Smooth muscle cell of the brain vasculature (primary cell): ENCODE measurements at places on chromosomes 3 and 15.

DNA sequence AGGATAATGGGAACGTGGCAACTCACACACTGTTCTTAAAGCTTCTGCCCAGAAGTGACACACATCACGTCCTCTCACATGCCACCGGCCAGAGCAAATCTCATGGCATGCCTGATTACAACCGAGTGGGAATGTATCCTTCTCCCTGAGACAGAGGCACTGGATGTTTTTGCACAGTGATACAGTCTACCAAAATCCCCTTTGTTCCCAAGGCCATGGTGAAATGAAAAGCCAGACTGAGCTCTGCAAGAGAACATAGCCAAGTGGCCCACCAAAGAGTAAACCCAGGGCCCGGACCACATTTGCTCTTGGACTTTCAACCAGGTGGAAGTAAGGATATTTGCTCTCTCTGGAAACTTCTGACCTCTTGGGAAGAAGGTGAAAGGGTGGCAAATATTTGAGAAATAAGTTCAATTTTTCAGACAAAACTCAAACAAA is 186.2 kb upstream of the STT3B start:
- DNase-seq = no peak

GRCh38 chr15:68252925-68253534 is 23.5 kb upstream of the CLN6 start:
- no peak for DNase-seq

DNA sequence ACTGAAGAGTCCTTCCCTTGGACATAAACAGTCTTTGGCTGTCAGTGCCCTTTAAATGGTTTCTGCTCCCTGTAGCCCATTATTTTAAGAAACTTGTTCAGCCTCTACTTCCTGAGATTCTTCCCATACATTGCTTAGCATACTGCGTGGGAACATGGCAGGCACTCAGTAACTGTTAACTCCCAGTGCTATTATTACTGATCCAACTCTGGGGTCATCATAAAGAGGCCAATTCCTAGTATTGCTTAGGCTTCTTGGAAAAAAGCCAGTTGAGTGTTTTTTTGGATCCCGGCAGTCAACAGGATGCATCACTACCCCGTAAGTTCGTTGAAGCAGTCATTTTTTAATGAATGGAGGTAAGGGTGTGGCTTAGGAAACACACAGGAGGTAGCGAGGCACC is 206.2 kb upstream of the ADAMTS9 start:
- no peak for DNase-seq

DNA sequence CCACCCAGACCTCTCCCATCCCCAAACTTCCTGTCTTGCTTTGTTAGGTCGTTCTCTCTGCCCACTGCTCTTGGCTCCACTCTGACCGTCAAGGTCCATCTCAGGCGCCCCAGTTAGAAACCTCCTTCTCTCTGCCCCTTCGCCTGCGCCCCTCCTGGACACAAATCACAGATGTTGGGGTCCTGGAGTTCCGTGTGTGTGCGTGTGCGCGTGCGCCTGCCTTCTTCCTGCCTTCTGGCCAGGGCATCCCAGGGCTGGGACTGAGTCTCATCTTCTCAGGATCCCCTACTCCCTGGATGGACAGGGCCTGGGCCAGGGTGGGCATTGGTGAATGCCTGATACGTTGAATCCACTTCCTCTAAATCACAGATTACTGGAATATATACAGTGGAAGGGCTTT is 869 bp downstream of the ACSBG1 start:
- no peak for DNase-seq

DNA sequence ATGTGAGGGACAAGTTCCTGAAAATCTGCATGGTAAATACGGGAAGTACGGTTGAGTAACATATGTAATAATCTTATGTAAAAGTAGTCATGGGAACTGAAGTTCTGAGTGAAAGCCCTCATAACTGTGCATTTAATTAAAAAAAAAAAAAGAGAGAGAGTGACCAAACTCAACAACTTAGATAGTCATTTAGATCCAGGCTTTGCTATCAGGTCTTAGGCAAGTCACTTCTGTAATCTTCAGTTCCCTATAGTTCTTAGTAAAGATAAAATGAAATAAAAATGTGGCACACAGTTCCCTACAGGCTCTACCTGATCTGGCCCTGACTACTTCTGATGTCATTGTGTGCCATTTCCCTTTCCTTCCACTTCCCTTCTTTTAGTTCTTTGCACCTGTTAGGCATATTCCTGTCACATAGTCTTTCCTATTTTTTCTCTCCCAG is 15.0 kb downstream of the RNF111 start:
- no peak for DNase-seq

DNA sequence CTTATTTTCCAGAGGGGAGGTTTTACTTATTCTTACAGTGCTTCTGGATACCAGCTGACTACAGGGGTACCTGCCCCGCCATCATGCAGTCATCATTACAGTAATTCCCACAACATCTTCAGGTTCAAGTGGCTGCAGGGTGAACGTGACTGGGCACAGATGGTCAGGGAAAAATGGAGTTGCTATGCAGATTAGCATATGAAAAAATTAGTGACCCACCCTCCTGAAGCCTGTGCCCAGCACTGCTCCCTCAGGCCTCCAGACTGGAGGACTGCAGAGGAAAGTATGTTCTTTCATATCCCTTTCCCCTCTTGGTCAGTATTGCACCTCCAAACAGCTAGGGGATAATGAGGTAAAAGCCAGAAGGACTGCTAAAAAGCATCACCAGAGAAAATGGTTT is 937.9 kb downstream of the TUSC7 start:
- DNase-seq = no peak

- no peak for DNase-seq
These were observed 190.9 kb downstream of the ADAMTS17 start for GRCh38 chr15:100150906-100151305.

DNA sequence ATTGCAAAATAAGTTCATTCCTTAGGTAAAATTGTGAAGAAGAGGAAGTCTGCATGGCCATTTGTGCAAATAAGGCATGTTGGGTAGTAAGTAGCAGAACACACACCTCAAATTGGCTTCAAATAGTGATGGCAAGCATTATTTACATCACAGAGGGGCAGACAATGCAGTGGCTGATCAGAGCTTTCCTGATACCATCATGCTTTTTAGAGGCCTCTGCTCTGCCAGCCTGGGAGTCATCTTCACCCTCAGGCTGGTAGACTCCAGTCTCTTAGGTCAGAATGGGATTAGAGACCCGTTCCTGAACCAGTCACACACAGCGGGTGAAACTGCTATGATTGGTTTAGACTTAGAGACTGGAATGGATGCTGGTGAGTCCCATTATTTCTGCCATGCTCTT is 396.0 kb upstream of the MCTP2 start:
- no peak for DNase-seq

- no peak for DNase-seq
These were observed 117.0 kb downstream of the IMPG2 start for GRCh38 chr3:101203411-101203810.

DNA sequence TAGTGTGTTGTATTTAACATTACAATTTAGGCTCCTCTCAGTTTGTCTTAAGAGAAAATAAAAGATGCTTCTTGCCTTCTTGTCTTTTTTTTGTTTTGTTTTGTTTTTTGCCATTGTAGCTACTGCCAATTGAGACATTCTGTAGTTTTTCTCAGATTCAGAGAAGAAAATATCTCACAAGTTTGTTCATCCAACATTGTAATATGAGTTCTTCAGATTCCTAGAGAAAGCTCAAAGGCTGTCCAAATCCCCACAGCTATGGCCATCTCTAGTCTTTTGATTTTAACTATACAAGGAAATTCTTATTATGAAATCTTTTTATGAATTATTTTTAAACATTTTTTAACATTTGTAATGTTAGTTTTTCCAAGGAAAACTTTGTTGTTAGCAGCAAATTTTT is 264.7 kb downstream of the RBMS3 start:
- DNase-seq = no peak

GRCh38 chr3:182239316-182239715 is 527.6 kb downstream of the SOX2 start:
- DNase-seq = no peak

GRCh38 chr3:13161771-13162535 is 88.7 kb upstream of the IQSEC1 start:
- DNase-seq = no peak

GRCh38 chr3:58585994-58586393 is 8.8 kb upstream of the FAM107A start:
- DNase-seq = no peak

DNA sequence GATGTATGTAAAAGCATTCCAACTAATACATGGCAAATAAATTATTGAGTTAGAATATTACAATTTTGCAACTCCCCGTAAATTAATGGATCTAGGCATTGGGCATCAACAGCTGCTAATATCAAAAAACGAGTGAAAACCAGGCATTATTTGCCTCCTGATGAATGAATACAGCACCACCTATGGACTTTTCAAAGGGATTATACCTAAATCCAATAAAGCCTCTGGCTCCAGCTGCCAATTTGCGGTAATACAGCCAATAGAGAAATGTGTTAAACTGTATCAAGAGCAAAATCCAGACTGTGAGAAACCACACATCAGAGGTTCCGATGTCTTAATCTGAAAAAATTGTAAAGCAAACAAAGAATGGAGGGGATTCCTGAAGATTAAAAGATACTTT is 16.3 kb upstream of the A4GNT start:
- no peak for DNase-seq

DNA sequence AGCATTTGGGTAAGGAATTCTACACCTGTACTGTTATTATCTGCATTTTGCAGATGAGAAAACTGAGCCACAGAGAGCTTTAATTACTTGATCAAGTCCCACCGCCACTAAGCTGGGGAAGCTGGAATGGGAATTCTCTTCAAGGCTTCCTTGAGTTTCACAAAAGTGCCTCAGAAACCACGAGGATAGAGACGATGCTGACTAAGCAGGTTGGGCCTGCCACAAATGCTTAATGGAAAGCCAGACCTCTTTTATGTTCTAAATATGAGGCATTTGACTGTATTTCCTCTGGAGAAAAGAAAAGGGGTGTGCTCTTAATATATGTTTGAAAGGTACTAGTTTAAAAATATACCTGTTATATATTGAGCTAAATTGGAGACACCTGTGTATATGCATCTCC is 34.7 kb downstream of the ADAMTS9 start:
- no peak for DNase-seq

- DNase-seq = no peak
These were observed 41.3 kb downstream of the ST6GAL1 start for GRCh38 chr3:186971578-186971977.

DNA sequence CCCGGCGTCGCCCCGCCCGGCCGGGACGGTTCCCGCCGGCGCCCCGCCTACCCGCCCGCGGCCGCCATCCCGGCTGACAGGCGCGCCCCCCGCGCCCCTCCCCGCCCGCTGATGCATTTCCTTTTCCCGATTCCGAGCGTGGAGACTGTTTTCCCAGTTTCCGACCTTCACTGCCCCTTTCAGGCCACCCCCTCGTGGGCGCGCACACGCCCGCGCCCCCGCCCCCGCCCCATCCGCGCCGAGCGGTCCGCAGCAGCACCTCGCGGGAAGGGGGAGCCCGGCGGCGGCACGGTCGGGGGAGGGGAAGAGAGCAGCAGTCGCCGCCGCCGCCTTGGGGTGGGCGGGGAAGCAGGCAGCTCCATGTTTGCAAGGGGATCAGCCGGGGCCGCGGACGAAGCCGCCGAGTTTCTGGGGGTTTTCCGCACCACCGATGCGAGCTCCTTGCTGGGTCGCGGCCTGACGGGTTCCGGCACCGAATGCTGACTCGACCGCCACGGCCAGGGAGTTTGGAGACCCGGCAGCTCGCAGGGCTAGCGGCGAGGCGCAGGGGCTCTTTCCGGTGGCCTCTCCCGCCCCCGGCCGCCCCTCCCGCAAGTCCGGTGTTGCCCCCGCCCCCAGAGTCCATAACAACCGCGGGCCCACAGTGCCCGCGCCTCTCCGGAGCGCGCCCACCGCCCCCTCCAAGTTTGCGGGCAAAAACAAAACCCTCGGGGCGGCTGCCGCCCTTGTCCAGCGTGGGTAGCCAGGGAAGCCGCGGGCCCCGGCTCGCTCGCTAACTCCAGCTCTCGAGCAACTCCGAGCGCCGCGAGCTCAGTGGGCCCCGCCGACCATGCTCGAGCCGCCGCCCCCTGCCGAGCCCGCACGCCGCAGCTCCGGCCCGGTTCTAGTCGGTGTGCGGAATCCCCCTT is 3.2 kb upstream of the SIN3A start:
- DNase-seq = no peak
